ENCODE measurements at places on chromosomes 1 and 21. TPM values are rescaled to one million over a fixed set of nuclear protein-coding genes. Genes with fewer than 3 reads are reported as not detected.

Gene TAS1R1
- not detected for total RNA-seq

Gene MFAP2
- 4.1 TPM for total RNA-seq

Gene HSD3B1
- total RNA-seq, result not detected

Gene AVPR1B
- not detected for total RNA-seq

Measured in Right ventricle myocardium superior (tissue), 1 donor.